ENCODE measurements at places on chromosomes 1 and 21.

GRCh38 chr1:58905628-58906221 is 121.9 kb upstream of the JUN start:
- DNase-seq: no peak
- H3K4me1 ChIP-seq: peaks cover 10% of the 10 kb centered on the region
- no peaks in the 10 kb centered on the region for H3K36me3 ChIP-seq

- H3K4me1 ChIP-seq: no peaks in the 10 kb centered on the region
- H3K36me3 ChIP-seq: no peaks in the 10 kb centered on the region
- H3K27ac ChIP-seq: no peak overlapping the region
- DNase-seq: no peak
- no peaks in the 10 kb centered on the region for H3K27me3 ChIP-seq
These were observed 19.3 kb downstream of the KAZN start for GRCh38 chr1:14617791-14618190.

GRCh38 chr1:4093856-4094565 is 193.9 kb upstream of the C1orf174 start:
- no peak overlapping the region for H3K4me3 ChIP-seq
- H3K4me1 ChIP-seq: no peaks in the 10 kb centered on the region
- H3K36me3 ChIP-seq: no peaks in the 10 kb centered on the region
- DNase-seq: peak; percentile 45

DNA sequence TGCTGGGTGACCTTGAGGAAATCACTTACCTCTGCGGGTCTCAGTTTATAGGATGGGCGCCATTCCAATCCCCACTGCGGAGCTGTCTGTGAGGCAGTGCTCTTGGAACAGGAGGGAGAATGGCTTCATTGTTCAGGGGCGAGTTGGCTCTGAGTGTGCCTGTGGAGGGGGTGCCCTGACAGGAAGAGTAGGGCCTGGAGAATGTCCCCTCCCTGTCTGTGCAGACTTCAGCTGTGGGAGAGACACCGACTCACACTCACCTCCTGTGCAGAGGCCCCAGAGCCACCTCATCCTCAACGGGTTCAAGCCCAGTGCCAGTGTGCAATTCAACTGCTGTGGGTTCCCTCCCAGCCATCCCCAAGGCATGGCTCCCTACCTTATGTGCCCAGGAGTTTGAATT is 17.1 kb downstream of the ADORA1 start:
- no peaks in the 10 kb centered on the region for H3K36me3 ChIP-seq
- peak overlapping the region; percentile 31 for H3K27ac ChIP-seq
- DNase-seq: no peak
- H3K4me1 ChIP-seq: no peaks in the 10 kb centered on the region
- H3K27me3 ChIP-seq: no peaks in the 10 kb centered on the region
- no peak overlapping the region for H3K4me3 ChIP-seq

DNA sequence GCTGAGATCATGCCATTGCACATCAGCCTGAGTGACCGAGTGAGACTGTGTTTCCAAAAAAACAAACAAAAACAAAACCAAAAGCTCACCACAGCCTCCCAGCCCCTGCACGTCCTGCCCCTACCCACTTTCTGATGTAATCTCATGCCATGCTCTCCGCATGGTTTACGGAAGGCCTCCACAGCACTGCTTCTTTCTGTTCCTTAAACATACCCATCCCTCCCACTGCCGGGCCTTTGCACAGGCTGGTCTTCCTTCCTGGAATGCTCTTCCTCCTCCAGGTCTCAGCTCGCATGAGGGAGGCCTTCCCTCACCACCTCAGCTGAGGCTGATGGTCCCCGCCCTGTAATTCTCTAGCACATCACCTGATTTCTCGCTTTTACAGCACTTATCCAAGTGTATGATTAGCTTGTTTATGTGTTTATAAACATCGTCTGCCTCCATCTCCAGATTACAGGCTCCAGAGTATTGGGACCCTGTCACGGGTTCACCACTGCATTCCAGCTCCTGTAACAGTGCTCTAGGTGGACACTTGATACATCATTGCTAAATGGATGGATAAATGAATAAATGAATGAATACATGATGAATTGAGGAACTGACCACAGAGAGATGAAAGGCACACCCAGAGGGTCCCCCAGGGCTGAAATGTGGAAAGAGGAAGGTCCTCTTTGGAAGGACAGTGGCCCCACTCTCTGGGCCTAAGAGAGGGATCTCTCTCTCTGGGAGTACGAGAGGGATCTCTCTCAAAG is 22.1 kb downstream of the TCEA3 start:
- H3K36me3 ChIP-seq: peaks cover 5% of the 10 kb centered on the region
- H3K4me1 ChIP-seq: peaks cover 42% of the 10 kb centered on the region
- no peak overlapping the region for H3K27ac ChIP-seq
- H3K4me3 ChIP-seq: no peak overlapping the region
- no peaks in the 10 kb centered on the region for H3K27me3 ChIP-seq

DNA sequence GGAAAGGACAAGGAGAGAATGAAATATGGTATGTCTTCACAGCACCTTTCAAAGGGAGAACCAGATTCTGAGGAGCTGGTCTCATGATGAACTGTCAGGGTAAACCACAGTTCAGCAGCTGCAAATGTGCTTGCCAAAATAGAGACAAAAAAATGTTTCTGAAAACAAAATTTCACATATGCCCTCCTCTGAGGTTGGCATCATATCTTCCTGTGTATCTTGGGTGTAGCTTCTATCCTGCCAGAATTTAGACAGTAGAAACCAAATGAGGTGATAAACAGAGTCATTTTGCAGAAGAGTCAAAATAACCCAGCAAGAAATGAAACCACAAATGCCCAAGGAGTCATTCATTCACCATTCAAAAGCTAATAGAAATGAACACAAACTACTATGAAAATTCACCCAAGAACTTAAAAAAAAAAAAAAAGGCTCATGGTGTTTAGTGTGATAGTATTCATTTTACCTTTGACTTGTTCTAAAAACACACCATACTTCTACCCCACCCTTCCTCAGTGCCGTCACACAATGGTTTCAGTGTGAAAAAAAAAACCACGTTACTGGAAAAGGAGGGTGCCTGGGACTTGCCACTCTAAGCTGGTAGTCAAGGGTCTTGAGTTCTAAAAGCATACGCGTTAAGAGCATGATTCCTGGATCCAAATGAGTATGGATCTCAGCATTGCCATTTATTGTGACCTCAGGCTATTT is 18.5 kb downstream of the SELL start:
- no peaks in the 10 kb centered on the region for H3K27me3 ChIP-seq
- H3K36me3 ChIP-seq: no peaks in the 10 kb centered on the region
- no peak overlapping the region for H3K27ac ChIP-seq
- no peaks in the 10 kb centered on the region for H3K4me1 ChIP-seq
- no peak overlapping the region for H3K4me3 ChIP-seq
- no peak for DNase-seq

- no peak for DNase-seq
- H3K27ac ChIP-seq: no peak overlapping the region
- no peaks in the 10 kb centered on the region for H3K27me3 ChIP-seq
- no peaks in the 10 kb centered on the region for H3K36me3 ChIP-seq
- peaks cover 11% of the 10 kb centered on the region for H3K4me1 ChIP-seq
These were observed 16.1 kb downstream of the SLAMF1 start for GRCh38 chr1:160630523-160631451.

DNA sequence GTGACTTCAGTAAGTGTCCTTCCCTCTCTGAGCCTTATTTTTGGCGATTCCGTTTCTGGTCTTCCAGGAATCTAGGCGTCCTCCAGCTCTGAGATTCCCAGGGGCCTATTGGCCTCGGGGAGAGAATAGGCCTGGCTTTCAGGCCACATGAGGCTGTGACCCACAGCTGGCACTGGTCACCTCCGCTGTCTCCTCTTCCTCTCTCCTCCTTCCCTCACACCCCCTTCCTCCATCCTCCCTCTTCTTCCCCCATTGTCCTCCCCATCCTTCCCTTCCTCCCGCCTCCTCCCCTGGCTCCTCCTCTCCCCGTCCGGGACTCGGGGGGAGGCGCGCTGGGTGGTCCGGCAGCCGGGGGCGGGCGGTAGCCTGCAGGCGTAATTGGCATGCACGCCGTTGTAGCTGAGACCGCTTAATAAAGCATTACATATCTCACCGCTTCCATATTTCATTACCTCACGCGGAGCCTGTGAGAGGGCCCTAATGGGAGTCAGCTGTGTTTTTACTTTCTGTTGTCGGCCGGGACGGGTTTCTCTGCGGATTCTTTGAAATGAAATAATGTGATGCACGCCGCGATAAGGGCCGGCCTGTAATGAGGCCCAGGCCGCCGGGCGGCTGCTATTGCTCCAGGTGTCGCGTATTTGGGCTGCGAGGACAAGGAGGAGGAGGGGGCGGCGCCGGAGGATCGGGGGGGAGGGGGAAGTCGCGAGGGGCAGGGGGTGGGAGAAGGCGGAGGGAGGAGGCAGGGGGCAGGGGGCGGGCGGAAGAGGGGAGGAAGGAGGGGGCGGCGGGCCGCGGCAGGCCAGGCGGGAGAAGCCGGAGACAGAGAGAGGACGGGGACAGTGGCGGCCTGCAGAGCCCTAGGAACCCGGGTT is 95.3 kb downstream of the FOXD2 start:
- H3K36me3 ChIP-seq: no peaks in the 10 kb centered on the region
- no peak overlapping the region for H3K27ac ChIP-seq
- H3K4me1 ChIP-seq: peaks cover 17% of the 10 kb centered on the region
- no peak for DNase-seq
- H3K27me3 ChIP-seq: peaks cover 14% of the 10 kb centered on the region

DNA sequence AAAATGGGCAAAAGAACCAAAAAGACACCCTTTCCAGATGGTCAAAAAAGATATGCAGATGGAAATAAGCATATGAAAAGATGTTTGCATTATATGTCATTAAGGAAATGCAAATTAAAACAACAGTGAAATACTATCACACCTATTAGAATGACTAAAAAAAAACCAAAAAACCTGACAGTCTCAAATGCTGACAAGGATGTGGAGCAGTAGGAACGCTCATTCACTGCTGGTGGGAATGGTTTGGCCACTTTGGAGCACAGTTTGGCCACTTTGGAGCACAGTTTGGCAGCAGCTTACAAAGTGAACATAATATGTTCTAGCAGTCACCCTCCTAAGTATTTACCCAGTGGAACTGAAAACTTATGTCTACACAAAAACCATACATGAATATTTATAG is 105.0 kb upstream of the ARTN start:
- peaks cover 11% of the 10 kb centered on the region for H3K4me1 ChIP-seq
- no peaks in the 10 kb centered on the region for H3K27me3 ChIP-seq
- no peak overlapping the region for H3K4me3 ChIP-seq
- H3K36me3 ChIP-seq: no peaks in the 10 kb centered on the region
- DNase-seq: no peak

- no peak overlapping the region for H3K27ac ChIP-seq
- no peak overlapping the region for H3K4me3 ChIP-seq
- H3K36me3 ChIP-seq: no peaks in the 10 kb centered on the region
- H3K4me1 ChIP-seq: no peaks in the 10 kb centered on the region
- DNase-seq: no peak
- H3K27me3 ChIP-seq: peaks cover 14% of the 10 kb centered on the region
These were observed 63.3 kb downstream of the TNR start for GRCh38 chr1:175679981-175680652.

- H3K4me3 ChIP-seq: no peak overlapping the region
- H3K36me3 ChIP-seq: peaks cover 24% of the 10 kb centered on the region
- H3K27ac ChIP-seq: no peak overlapping the region
- no peak for DNase-seq
- H3K4me1 ChIP-seq: no peaks in the 10 kb centered on the region
These were observed 60.4 kb downstream of the DIP2A start for GRCh38 chr21:46518983-46519583.

DNA sequence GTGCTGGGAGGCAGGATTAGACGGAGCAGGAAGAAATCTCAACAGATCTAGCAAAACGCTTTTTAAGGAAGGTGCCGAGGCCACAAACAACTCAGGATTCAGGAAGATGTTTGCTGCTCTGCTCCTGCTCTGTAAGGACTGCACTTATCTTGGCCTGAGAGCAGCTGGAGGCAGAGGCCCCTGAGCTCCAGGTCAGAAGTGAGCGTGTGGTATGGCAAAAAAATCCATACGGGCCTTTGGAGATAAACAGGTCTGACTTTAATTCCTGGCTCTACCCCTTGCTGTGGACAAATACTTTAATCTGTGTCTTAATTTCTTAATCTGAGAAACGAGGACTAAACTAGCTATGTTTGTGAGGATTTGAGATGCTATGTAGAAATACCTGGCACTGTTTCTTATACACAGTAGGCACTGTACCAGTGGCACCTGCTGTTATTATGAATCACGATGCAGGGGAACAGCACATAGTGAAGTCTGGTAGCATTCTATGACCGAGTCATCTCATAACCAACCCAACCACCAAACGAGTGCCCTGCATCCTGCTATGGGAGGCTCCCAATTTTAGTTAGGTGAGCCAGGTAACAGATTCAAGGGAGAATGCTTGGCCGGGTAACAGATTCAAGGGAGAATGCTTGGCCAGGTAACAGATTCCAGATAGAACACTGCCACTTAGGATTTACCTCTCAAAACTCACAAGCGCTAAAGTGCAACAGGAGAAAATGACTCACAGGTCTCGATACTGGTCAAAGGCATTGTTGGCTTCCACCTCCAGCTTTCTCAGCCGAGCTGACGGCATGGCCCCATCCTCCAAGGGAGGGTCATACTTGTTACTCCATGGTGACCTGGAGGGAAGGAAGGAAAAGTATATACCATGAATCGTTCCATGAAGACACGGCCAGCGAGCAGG is 65.9 kb downstream of the SLC66A1 start:
- no peak overlapping the region for H3K4me3 ChIP-seq
- peaks cover 87% of the 10 kb centered on the region for H3K36me3 ChIP-seq
- no peak overlapping the region for H3K27ac ChIP-seq
- DNase-seq: no peak
- H3K27me3 ChIP-seq: no peaks in the 10 kb centered on the region
- H3K4me1 ChIP-seq: peaks cover 18% of the 10 kb centered on the region

- no peak overlapping the region for H3K27ac ChIP-seq
- peaks cover 4% of the 10 kb centered on the region for H3K4me1 ChIP-seq
- H3K27me3 ChIP-seq: no peaks in the 10 kb centered on the region
- no peak for DNase-seq
These were observed 99.8 kb upstream of the HOOK1 start for GRCh38 chr1:59714966-59715365.

GRCh38 chr1:165893507-165893906 is 66.1 kb downstream of the UCK2 start:
- no peak overlapping the region for H3K27ac ChIP-seq
- peaks cover 11% of the 10 kb centered on the region for H3K36me3 ChIP-seq
- H3K4me1 ChIP-seq: peaks cover 36% of the 10 kb centered on the region
- no peaks in the 10 kb centered on the region for H3K27me3 ChIP-seq

DNA sequence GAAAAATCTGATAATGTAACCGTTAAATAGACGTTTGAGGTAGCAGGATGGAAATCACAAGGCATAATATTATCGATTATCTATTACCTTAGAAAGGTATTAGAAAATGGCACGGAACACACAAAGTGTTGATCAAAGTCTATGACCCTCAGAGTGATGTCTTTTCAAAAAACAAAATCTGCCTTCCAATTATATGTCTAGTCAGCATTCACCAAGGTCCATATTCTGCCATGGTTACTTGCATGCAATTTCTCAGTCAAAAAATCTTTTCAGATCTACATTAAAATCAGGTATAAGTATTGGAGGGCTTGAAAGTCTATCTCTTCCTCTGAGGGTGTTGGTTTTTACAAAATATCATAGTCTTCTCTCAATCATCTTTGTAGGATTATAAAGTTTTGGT is 81.9 kb downstream of the KCTD3 start:
- no peak overlapping the region for H3K4me3 ChIP-seq
- DNase-seq: no peak
- no peaks in the 10 kb centered on the region for H3K4me1 ChIP-seq
- peaks cover 2% of the 10 kb centered on the region for H3K27me3 ChIP-seq
- no peaks in the 10 kb centered on the region for H3K36me3 ChIP-seq

- no peak overlapping the region for H3K4me3 ChIP-seq
- H3K27ac ChIP-seq: no peak overlapping the region
- H3K27me3 ChIP-seq: peaks cover 81% of the 10 kb centered on the region
- H3K36me3 ChIP-seq: no peaks in the 10 kb centered on the region
- DNase-seq: no peak
These were observed 5.7 kb downstream of the LRRC71 start for GRCh38 chr1:156926175-156926574.

- H3K27ac ChIP-seq: no peak overlapping the region
- no peaks in the 10 kb centered on the region for H3K36me3 ChIP-seq
- no peak for DNase-seq
These were observed 34.7 kb downstream of the ADARB1 start for GRCh38 chr21:45108808-45109781.
